Hematopoietic multipotent progenitor cell treated with erythropoietin and hydrocortisone succinate and interleukin-3 and kit ligand, for 17 days (in vitro differentiated cells): ENCODE measurements at places on chromosomes 13 and 19.

DNA sequence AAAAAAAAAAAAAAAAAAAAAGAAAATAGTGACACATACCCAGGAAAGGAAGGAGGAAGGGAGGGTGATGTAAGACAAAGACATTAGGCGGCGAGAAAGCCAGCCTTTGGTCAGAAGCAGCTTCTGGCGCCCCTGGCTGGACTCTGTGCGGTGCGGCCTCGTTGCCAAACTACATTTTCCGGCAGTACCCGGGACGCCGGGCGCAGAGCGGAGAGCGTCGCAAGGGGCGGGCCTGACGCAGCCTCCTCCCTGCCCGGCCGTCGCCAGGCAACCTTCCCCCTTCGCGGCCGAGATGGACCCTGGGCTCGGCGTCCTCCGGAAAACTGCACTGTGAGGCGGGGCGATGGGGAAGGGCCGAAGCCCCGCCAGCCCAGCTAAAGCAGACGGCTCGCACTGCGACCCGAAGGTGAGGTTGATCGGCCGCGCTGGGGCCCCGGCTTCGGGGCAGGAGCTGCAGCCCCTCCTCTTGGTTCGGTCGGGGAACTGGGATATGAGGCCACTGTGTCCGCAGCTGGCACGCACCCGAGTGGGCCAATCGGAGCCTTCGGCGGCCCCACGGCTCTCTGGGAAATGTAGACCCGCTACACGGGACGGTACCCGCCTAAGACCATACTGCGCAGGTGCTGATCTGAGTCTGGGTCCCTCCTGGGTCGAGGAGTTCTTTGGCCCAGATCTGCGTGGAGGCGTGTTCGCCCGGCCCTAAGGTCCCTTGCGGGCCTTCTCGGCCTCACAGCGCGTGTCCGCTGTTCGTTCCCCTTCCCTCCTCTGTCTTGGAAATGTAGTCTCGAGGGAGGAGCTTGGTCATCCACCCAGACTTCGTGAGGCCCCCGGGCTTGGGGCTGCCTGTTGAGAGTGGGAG is 2.3 kb upstream of the MZF1 start:
- peak; percentile 88 for DNase-seq

GRCh38 chr13:29935309-29935981 is 85.0 kb upstream of the UBL3 start:
- no peak for DNase-seq

- DNase-seq, result no peak
Measured at GRCh38 chr13:49303533-49304252, 56.0 kb downstream of the CDADC1 start.

GRCh38 chr13:94020426-94020825 is 459.1 kb downstream of the DCT start:
- DNase-seq, result no peak

- DNase-seq, result no peak
Measured at GRCh38 chr19:55549500-55550320, 4.4 kb upstream of the SBK3 start.

GRCh38 chr19:31529121-31529520 is 179.9 kb upstream of the TSHZ3 start:
- no peak for DNase-seq

GRCh38 chr13:92221916-92222315 is 823.5 kb downstream of the GPC5 start:
- no peak for DNase-seq

- no peak for DNase-seq
Measured at GRCh38 chr13:33554919-33555791, 262.8 kb upstream of the RFC3 start.

GRCh38 chr19:28502879-28503734 is 709.8 kb downstream of the UQCRFS1 start:
- no peak for DNase-seq

GRCh38 chr13:50071379-50071778 is 56.1 kb downstream of the KCNRG start:
- DNase-seq, result peak; percentile 65

GRCh38 chr13:105735281-105735680 is 800.2 kb downstream of the EFNB2 start:
- DNase-seq, result no peak

- DNase-seq, result no peak
Measured at GRCh38 chr13:110233951-110234280, 73.0 kb downstream of the COL4A1 start.

DNA sequence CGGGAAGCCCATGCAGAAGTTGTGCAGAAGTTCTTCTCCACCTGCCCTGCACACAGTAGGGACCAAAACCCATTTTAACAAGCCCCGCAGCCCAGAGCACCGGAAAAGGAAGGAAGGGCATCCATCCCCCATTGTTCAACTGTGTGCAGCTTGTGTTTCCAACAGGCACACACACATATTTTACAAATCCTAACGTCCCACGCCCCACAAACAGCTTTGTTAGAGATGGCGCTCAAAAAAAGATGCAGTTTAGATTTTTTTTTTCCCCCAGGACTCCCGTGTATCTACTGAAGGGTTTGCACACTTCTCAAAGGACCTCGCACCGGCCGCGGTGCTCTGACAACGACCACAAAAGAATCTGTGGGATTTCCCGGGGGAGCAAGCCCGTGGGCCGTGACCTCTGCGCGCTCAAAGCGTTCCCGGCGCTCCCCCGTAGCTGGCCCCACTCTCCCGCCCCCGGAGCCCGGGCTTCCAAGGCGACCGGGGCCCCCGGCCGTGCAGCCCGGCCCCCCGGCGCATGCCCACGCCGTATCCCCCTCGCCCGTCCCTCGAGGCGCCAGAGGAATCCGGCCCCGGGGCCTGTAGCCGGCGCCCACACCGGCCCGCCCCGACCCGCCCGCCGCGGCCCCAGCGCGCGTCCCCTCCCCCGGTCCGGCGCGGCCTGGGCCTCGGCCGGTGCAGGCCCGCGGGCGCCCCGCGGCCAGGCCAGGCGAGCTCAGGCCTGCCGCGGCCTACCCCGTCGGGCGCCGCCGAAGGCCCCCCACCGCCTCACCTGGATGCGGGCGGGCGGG is 523 bp downstream of the ELAVL1 start:
- DNase-seq, result no peak

DNA sequence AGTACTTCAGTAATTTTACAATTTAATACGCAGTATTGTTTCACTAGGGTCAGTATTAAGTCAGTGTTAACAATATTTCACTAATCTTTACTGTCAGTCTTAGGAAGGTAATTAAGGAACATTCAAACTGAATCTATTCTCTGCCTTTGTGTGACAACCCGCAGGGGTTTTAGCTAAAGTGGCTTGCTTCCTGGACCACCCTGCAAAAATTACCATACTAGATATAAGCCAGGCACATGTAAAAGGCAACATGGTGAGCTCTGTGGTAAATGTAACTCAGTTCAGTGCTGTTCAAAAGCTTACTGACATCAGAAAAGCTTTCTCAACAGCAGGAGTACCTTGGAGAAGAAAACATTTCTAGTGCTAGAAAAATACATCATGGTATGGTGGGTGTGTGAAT is 116.7 kb downstream of the FREM2 start:
- no peak for DNase-seq

GRCh38 chr19:51110666-51110971 is 2.4 kb upstream of the CTU1 start:
- DNase-seq, result no peak

- no peak for DNase-seq
Measured at GRCh38 chr13:102322211-102322610, 79.6 kb downstream of the FGF14 start.

DNA sequence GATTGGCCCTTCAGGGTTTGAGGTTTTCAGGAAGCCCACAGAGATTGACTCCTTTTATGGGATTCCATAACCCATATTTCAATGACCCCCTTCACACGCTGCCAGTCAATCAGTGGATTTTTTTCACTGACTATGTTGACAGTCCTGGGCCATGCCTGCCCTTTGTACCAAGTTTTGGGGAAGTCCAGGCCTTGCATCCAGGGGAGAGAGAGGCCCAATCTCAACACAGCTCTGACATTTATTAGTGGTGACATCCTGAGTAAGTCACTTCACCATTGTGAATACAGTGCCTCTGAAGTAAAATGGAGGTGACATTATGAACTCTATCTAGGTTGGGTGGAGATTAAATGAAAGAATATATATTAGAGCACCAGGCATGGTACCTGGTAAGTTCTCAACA is 181.1 kb downstream of the NUFIP1 start:
- DNase-seq, result no peak

GRCh38 chr19:41599175-41599966 is 23.4 kb downstream of the CEACAM21 start:
- no peak for DNase-seq

DNA sequence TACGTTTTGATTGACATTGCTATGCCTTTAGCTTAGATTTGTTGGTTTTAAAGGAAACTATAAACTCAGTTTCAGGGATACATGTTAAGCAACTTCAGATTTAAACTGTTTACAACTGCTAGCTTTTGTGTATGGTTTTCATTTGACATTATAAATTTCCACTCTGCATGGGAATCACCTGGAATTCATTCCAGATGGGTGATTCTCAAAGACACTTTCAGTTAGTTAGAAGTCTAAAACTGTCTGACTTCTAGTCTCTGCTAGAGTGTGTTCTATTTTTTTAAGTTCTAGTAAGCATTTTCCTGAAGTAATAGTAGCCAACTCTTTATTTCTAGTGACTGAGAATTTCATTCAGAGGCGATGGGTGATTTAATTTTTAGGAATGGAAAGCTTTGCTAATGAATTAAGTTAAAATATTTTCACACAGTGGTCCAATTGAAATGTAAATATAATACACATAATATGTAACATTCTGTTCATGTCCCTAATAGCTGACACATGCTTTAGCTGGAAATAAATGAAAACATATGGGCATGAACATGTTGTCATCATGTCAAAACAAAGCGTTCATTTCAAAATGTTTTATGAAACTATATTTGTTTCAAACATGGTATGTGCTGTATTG is 58.3 kb upstream of the CSNK1A1L start:
- no peak for DNase-seq

DNA sequence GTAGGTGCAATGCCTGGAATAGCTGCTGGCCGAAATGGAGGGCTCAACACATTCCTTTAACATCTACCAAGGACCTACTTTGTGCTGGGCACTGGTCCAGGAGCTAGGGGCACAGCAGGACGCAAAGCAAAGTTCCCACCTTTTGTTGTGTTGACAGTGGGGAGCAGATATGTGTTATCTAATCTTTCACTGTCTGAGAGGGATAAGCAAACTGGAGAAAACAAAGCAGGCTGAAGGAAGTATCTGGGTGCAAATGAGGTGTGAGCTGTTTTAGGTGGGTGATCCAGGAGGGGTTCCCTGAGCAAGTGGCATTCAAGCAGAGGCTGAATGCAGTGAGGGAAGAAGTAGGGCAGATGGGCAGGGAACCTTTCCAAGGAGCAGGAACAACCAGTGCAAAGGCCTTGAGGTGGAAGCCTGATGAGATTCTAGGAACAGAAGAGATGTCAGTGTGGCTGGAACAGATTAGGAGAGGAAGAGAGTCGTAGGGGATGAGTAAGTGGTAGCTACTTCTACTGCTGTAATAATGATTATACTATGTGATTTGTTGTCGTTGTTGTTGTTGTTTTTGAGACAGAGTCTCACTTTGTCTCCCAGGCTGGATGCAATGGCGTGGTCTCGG is 2.2 kb upstream of the PLAUR start:
- DNase-seq, result no peak

GRCh38 chr13:34350671-34351070 is 532.7 kb downstream of the RFC3 start:
- DNase-seq, result no peak

GRCh38 chr19:56333506-56333905 is 18.9 kb upstream of the ZSCAN5A start:
- DNase-seq, result peak; percentile 85

DNA sequence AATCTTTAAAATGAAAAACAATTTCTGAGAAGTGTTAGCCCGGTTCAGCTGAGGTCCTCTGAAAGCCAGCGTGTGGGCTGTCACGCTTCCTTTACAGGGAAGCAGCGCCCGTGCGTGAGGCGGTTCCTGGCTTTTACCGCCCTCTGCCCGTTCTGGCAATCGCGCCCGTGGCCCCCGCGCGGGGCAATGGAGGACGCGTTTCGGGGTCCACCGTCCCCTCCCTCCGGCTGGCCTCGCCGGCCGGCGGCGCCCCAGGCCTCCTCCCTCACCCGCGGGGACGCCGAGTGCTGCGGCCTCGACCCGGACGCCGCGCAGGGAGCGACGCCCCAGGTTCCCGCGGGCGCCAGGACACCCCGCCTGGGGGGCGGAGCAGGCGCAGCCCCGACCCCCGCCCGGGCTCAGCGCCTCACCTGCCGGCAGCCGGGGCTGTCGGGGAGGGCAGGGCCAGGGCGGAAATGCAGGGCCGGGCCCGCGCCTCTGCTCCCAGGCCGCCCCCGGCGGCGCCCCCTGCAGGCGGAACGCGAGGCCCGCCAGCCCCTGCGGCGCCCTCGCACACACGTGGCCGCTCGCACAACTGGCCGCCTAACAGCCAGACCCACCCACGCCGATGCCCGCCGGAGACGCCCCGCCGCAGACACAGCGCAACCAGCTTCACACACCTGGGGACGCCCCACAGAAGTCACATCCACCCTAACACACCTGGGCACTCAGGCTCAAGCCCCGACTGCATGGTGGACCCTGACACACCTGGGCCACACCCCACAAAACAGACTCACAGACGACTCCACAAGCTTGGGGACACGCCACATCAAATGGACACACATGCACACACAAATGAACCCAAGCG is at the start of gene GGACT:
Gene GGACT, minus strand, starts transcription at position 459 of the 847 bp plus-strand sequence. CDS start 56,198 bp downstream, outside the sequence.
- peak; percentile 46 for DNase-seq

- no peak for DNase-seq
Measured at GRCh38 chr19:6528544-6529121, 2.2 kb upstream of the TNFSF9 start.

DNA sequence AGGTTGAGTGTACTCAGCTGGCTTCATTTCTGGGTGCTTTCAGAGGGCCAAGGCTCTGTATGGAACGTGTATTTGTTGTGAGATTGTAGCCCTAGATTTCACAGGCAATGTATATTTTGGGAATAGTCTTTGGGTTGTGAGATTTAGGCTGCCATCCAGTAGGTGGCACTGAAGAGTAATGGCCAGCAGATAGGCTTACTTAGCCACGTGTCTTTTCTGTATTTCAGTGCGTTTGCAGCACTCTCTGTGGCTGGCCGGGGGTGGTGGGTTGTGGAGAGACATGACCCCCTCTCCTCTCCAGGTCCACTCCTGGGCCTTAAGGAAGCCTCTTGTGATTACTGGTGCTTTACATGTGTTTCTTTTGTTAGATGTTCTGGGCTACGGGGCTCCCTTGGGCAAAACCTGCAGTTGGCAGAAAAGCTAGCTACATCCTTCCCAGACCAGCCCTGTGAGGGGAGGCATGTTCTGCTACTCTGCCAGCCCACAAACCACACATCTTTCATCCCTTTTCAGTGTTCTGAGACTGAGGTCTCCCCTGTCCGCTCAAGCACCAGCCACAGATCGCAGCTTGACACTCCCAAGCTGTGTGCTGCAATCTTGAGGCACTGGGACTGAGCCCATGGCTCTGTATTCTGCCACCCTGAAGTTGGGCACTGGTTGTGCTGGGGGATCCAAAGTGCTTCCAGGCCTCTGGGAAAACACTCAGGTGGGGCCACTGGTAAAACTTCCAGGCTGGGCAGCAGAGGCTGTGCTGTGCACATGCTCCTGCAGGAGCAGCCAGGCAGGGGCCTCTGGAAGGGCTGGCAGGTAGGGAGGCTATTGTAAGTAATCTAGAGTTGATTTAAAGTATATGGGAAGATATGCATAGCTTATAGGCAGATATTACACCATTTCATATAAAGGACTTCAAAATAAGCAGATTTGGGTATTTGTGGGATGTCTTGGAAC is 1096.8 kb upstream of the PCDH20 start:
- no peak for DNase-seq

- no peak for DNase-seq
Measured at GRCh38 chr19:8922591-8922990, 87.6 kb downstream of the MUC16 start.

- no peak for DNase-seq
Measured at GRCh38 chr13:96273196-96273595, 183.3 kb downstream of the HS6ST3 start.

- no peak for DNase-seq
Measured at GRCh38 chr19:49423071-49423984, at the start of gene PTH2. PTH2 (minus strand) TSS chr19:49423441; CDS start chr19:49423339, 102 bp downstream.
